Fibroblast of pulmonary artery (primary cell): ENCODE measurements at places on chromosomes 1 and 21.

- DNase-seq: peak; percentile 54
Measured at GRCh38 chr1:37850352-37850955, 8.9 kb downstream of the MTF1 start.

DNA sequence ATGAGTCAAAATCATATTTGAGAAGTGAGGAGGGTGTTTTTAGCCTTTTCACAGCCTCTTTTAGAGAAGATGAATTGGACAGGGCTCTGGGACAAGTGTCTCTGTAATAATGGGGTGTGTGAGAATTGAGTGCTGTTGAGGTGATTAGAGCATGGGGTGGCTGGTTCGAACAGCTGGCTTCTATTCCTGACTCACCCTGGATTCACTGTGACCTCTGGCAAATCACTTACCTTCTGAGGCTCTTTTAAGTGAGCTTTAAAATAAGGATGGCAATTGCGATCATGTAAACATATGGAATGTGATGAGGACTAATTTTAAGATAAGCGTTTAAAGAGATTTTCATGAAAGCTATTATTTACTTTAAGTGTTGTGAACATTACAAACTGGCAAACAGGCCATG is 243.4 kb downstream of the ADGRL2 start:
- no peak for DNase-seq

- DNase-seq: no peak
Measured at GRCh38 chr1:63912643-63913042, 138.8 kb downstream of the ROR1 start.

GRCh38 chr1:42996384-42996970 is 37.8 kb upstream of the SLC2A1 start:
- DNase-seq: no peak

GRCh38 chr1:186976700-186977099 is 148.0 kb downstream of the PLA2G4A start:
- no peak for DNase-seq

DNA sequence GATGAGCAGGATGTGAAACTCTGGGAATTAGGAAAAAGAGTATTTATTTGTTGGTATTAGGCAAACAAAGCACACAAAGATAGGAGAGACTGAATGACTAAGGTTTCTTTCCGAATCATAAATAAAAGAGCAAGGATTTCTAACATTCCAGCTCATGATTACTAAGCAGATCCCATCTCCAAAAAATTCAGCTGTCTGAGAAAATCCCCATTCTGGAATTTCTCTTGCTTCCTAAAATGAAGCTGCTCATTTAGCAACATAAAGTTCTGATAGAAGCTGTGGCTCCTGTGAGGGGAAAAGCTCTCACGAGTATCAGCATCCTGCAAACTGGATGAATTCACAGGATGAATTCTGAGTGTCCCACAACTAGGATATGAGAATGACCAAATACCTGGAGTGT is 6.7 kb upstream of the SH2D5 start:
- peak; percentile 70 for DNase-seq

- no peak for DNase-seq
Measured at GRCh38 chr1:164565357-164565756, 6.4 kb downstream of the PBX1 start.

DNA sequence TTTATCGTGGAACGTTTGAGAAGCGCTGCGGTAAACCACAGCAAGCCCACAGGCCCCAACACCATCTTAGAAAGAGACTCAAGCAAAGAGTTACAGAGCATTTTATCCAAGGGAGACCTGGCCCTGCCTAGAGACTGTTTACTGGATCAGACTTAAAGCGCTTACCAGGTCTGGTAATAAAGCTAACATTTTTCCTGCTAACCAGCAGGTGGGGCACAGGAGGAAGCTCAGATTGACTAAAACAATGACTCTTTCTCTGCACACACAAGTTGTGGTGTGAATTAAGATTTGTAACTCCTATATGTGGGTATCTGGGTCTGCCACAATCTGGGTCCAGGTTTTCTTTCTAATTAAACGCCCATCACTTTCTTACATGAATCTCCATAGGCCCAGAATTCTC is 136.5 kb upstream of the ETS2 start:
- peak; percentile 60 for DNase-seq

DNA sequence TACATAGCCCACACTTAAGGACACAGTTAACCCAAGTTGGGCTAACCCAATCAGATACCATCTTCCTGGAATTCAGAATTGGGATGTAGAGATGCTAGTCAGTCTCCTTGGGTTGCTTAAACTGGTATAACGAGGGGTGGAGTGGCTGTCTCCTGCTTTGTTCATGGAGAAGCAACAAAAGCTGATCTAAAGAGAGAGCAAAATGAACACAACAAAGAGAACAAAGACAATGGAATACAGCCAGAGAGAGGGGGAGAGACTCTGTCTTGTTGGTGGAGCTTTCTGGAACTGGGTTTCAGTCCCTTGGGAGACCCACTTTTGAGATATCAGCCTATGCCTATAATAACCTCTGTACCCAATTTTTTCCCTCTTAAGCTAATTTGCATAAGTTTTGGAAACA is 138.1 kb downstream of the ATG4C start:
- no peak for DNase-seq

- peak; percentile 11 for DNase-seq
Measured at GRCh38 chr1:20558191-20558590, 5.8 kb downstream of the FAM43B start.

DNA sequence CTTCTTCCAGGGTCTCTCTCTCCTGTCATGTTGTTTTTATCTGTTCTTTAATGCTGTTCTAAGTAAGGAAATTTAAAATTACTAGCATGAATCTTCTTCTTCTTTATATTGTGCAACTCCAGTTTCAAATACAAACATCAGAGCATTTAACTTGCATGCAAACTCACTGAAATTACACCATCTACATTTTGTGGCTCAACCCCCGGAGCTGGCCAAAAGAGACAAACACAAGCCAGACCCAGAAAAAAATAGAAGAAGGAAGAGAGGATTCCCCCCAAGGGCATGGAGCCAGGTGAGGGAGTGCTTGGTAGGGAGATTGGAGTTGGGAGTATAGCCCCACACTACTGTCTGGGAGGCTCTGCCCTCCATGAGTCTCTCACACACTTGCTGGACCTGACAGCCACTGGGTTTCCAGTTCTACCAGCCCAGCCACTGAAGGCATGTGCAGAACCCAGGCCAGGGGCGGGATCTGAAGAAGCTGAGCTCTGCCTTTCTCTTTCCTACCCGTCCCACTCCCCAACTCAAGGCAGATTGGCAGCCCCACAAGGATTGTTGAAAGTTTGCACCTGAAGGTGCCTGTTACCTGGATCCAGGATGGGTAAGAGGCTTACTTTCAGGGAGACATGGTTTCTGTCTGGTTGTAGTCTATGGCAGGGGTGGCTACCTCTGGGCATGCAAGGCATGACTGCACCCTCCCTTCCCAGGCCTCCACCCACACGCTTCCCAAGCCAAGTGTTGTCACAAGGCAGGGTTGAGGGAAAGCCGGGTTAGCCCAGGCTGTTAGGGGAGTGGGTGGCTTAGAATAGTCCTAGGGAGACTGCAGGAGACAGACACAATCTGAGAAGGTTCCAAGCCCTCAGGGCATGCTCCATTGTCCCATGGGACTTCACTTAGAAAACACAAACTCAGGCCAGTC is 297.2 kb downstream of the TGFB2 start:
- DNase-seq: peak; percentile 69

- no peak for DNase-seq
Measured at GRCh38 chr1:235851939-235852338, 14.8 kb downstream of the LYST start.

GRCh38 chr1:205600085-205600484 is 31.7 kb downstream of the ELK4 start:
- peak; percentile 74 for DNase-seq

DNA sequence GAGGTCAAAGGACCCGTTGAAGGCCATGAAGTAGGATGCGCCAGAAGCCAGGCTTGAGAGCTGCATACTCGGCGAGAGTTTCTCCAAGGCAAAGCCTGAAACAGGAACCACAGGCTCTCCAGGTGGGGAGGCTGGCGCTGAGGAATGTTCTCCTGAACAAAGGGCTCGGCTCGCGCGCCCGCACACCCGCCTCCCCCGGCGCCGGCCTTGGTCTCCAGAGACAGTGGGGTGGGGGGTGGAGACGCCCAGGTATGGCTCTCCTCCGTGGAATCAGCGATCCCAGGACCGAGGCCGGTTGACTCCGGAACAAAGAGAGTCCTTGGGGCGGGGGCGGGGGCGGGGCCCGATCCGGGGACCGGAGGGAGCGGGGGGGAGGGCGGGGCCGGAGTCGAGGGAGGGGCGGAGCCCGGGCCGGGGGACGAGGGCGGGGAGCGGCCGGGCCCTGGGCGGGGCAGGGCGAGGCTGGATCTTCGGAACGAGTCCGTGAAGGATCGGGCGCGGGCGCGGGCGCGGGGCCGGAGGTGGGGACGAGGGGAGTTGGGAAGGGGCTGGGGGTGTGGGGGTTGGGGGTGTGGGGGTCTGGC is 85.0 kb downstream of the NKAIN1 start:
- DNase-seq: peak; percentile 71

DNA sequence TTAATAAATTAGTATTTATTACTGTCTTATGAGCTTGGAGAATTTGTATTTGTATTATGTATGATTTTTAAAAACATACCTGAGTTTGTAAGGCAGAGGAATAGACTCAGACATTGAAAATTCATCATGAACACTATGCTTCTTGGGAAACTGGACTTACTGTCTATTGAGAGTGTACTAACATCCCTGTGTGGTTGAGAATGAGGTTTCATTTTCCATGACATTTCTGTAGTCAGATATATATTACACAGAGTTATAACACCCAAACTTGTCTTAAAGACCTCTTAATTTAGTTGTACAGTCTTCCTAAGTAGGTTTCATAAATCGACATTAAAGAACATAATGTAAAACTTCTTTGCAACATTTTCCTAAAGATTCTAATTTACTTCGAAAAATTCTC is 30.0 kb downstream of the PPP2R5A start:
- no peak for DNase-seq

GRCh38 chr1:41641475-41641814 is 157.0 kb upstream of the EDN2 start:
- DNase-seq: no peak

DNA sequence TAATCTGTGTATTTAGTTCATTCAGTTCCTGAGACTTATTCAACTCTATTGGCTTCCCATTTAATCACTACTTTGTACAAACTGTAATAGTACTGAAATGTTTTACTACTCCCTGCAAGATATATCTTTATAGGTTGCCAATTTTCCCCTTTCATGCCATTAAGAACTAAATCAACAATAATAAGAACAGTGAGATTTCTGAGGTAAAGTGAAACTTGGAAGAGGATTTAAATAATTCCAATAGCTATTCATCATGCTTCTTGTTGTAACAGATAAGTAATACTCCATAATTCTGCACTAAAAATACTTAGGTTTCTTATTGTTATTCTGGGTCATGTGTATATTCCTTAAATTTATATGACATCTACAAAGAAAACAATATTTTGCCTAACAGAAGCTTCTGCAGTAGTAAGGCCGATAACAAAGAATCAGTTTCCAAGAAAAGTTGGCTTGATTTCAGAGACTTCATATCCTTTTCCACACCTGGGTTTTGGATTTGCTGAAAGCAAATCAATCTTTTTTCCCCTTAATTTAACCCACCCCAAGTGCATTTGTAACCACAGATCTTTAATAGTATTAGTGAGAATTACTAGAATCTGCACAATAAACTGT is 258.3 kb downstream of the FAF1 start:
- DNase-seq: no peak

- DNase-seq: no peak
Measured at GRCh38 chr1:3064901-3065300, 4.1 kb upstream of the PRDM16 start.

- DNase-seq: no peak
Measured at GRCh38 chr1:244118109-244118761, 67.2 kb downstream of the ZBTB18 start.

DNA sequence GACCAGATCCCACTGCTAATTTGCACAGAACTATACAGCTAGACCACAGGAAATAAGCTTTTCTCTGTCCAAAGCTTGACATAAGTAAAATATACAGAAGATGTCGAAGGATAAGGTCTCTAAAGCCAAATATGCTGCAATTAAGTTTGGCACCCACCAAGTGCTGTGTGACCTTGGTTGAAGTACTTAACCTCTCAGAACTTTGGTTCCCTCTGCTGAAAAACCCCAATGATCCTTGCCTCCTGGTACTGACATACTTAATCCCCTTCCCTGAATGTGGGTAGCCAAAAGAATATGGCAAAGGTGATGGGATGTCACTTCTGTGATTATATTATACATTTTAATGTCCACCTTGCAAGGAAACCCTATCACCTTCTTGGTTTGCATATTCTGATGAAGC is 290.5 kb downstream of the VAV3 start:
- no peak for DNase-seq

GRCh38 chr1:149881876-149882275 is 17.5 kb upstream of the BOLA1 start:
- no peak for DNase-seq

DNA sequence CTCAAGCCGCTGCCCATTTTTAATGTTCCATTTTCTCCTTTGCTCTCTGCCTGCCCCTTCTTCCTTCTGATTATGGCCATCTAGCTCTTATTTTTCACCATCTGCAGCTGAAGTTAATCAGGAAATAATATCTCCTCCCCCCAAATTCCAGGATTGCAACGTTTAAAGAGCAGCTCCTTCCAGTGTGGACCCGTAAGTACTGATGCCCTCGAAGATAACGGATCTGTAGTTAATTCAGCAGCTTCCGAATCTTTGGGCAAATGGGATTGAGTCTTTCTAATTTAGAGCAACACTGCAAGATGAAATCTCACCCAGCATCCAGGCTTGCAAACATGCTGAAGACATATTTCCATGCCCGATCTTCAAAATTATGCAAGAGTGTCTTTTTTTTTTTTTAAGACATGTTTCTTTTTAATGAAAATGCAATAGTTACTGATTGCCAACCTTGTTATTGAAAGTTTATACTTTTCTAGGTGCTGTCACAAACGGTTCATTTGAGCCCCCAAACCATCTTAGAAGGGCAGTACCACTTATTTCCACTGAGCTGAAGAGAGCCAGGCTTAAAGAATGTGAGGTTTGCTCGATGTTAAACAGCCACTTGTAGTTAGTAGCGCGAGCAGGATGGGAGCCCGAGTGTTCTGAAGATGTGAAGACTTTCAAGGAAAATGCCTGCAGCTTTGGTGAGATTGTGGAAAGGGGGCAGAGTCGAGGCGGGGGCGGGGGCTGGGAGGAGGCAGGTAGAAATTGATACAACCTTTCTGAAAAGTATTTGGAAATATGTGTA is 10.9 kb upstream of the RCAN3 start:
- DNase-seq: no peak

GRCh38 chr21:41964171-41964570 is 10.4 kb upstream of the C2CD2 start:
- DNase-seq: no peak

GRCh38 chr1:9787702-9788101 is 36.1 kb downstream of the CLSTN1 start:
- DNase-seq: no peak

- no peak for DNase-seq
Measured at GRCh38 chr1:187306710-187307415, 478.1 kb downstream of the PLA2G4A start.

DNA sequence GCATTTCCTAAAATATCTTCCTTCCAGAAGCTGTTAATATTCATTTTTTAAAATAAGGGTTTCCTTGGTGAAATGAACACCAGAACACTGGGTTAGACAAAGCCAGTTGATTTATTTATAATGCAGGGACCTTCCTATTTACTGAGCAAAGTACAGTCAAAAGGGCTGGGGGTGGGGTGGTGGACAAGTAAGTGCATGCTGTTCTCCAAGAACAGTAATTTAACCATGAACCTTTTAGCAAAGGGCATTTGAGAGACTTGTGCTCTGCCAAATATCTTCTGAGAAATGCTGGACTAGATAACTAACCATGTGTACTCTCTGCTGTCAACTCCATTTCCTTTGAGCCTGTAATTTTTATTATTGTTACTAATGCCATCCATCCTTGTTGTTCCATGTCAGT is 100.2 kb downstream of the OMA1 start:
- DNase-seq: no peak
